ENCODE measurements at places on chromosomes 3 and 15.

- DNase-seq: no peak
These were observed 11.2 kb upstream of the FAM174B start for GRCh38 chr15:92666780-92667179.

- DNase-seq: no peak
These were observed 10.7 kb downstream of the CIB2 start for GRCh38 chr15:78120523-78120922.

DNA sequence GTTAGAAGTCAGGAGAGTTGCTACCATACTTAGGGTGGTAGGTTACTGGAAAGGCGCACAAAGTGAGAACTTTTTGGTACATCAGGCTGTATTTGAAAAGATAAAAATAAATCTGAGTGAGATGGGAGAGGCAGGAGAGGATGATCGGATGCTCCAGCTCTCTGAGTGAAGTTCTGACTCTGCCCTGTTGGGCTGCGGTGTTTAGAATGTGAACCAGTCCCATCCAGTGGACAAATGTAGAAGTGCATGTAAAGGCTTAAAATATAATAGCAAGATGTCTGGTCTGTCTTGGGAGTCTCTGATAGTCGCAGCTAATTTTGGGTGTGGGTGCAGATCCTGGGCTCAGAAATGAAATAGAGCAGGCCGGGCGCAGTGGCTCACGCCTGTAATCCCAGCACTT lies 30.4 kb downstream of the ACKR2 start:
- peak; percentile 67 for DNase-seq

- peak; percentile 47 for DNase-seq
These were observed 6.1 kb upstream of the SCAANT1 start for GRCh38 chr3:63918321-63918720.

DNA sequence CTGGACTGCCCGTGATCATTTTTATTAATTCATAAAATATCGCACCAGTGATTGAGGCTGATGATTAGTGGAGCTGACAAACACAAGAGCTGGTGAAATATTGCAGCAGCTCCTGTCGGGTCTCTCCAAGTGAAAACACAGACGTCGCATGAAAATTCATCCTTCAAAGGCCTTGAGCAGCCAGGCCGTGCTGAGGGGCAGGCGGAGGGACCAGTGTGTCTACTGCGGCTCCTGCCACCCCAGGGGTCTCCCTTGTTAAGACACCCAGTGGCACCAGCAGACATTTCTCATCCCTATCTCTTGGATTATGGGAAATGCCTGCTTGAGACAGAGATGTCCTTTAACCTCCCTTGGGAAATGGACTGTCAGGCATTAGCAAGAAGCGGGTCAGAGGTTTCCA lies 289.4 kb upstream of the TLE3 start:
- no peak for DNase-seq

DNA sequence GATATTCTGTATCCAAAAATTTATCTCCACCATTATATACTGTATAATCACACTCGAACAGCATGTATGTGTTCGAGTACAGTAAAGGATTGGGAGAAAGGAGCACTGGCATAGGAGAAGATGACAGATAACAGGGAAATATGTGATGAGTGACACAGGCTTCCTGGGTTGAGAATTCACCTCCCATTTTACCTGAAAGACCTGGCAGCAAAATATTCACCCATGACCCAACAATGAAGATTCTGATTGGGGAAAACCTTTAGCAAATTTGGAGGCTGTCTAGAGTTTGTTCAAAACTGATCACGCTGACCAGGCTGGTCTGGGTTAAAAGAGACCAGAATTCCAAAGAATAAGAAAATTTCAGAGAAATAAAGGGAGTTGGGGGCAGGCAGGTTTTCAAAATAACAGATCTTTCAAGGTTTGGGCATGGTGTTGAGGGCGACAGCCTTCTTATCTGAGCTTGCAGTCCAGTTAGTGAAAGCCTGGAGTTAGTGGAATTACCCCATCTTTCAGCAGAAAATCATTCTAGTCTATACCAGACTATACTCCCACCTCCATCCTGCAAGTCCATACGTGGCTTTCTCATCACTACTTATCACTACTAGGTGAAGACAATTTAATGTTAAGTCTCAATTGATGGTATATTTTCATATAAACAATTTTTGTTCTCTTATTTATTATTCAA lies 42.8 kb upstream of the RSL24D1 start:
- DNase-seq: no peak

DNA sequence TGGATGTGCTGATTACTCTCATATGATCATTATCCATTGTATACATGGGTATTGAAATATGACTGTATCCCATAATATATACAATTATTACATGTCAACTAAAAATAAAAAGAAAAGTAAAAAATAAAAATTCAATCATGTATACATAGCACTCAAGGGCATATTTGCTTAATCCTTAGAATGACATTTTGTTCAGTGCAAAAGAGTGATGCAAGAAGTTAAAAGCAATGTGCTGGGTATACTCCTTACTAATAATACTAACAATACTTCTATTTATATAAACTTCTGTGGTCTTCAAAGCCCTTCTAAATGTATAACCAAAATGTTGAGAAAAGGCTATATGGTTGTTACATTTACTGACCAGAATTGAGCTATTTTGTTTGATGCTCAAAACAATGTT lies 23.2 kb upstream of the TM4SF1 start:
- no peak for DNase-seq

GRCh38 chr3:196141052-196141865 lies 59.4 kb upstream of the TFRC start:
- DNase-seq: no peak

DNA sequence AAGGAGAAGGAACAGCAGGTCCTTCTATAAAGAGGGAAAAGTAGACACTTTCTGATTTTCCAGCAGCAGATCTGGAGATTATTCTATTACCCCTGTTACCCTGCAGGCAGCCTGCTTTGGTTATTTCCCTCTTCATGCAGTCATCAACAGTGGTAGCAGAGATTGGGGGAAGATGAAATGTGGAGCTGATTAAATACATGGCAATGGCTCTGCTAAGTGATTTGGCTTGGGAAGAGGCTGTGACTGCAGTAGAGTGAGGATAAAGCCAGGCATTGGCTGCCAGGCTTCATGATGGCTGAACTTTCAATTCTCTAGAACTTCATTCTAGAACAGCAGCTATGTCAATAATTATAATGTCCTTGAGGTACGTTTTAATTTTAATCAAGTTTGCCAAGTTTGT lies 29.1 kb downstream of the PTX3 start:
- no peak for DNase-seq

- DNase-seq: no peak
These were observed 56.7 kb upstream of the NUDT16 start for GRCh38 chr3:131324923-131325322.

GRCh38 chr3:130925628-130926027 lies 31.7 kb downstream of the ATP2C1 start:
- peak; percentile 16 for DNase-seq

DNA sequence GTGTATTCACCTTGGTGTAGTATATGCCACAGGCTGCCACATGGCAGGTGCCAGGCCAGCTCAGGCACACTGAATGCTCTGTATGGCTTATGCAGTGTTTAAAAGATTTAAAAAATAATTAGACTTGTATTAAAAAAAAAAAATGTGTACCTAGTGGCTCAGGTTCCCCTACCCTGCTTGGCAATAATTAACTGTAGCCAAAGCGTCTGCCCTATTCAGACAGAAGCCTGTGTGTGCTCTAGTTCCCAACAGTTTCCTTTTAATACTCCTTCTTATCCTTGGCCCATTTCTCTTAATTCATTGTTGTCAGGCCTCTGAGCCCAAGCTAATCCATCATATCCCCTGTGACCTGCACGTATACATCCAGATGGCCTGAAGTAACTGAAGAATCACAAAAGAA lies 752.2 kb upstream of the CFAP20DC start:
- no peak for DNase-seq

- DNase-seq: peak; percentile 41
These were observed 3.1 kb downstream of the KAT2B start for GRCh38 chr3:20043396-20043795.

DNA sequence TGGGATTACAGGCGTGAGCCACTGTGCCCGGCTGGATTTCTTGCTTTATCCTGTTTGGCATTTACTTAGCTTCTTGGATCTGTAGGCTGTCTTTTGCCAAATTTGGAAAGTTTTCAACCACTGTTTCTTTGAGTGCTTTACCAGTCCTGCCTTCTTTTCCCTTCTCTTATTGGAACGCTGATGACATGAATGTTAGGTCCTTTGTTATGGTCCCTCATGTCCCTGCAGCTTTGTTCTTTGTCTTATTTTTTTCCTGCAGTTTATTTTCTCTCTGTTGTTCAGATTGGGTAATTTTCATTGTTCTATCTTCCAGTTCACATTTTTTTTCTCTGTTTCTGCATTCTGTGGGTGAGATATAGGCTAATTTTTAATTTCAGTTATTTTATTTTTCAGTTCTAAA lies 25.0 kb downstream of the SH3GL3 start:
- DNase-seq: no peak

DNA sequence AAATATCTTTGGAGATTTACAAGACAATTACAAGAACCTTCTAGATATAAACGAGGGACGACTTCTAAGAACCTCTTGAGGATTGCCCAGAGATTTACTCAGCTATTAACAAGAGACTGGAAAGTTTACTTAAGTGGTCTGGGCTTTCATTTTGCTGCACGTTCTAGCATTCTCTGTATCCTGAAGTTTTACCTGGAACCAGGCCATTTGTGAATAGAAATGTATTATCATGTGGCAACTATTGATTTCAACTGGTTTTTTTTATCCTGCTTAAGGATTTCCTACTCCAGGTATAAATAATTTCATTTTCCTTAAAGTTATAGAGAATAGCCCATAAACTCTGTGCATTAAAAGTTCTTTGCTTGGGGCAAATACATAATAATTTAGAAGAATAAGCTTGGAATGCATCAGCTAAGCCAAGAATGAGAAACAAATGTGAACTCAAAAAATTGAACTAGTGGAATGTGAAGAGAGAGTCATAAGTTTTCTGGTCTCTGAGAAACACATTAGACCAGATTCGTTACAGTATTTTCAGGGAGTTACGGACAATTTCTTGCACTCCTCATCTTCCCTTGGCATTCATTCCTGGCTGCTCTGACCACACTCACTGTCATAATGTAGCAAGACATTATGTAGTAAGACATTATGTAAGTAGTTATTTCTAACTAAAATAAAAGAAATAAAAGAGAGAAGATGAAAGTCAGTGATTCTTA lies 1.3 kb downstream of the AQP9 start:
- DNase-seq: no peak

DNA sequence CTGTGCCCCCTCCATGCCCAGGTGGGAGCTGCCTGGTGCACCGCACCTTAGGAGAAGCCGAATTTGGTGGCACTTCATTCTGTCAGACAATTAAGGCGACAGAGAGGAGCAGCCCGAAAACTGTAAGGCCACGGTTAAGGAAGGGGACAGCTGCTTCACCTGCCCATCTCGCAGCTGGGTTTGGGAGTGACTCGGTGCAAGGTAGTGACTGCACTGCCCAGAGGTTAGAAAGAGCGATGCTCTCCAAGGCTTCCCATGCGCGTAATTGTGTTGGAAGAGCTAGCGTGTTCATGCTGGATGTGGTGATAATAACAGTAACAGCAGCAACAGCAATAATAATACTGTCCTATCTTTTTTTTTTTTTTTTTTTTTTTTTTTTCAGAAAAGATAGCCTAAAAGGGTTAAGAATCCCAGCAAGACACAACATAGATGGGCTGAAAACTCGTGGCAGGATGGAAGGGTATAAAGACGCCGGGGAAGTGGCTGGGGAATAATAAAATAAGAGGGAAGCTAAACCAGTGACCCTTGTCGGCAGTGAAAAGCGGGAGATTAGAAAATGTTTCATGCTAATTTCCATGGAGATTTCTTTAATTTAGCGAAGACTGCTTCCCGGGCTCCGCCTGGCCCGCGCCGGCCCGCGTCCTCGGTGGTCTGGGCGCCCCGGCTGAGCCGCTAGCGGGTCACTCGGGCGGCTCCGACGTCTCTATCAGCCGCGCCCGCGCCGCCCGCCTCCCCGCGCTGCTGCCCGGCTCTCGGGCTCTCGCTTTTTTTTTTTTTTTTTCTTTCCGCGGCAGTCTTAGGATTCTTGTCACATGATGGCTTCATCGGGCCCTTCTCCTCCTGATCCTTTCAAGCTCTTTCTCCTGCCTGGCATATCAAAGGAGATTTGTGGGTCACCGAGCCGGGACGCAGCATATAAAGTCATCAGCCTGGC lies 617.1 kb downstream of the NR2F2 start:
- no peak for DNase-seq

- DNase-seq: no peak
These were observed 123.0 kb downstream of the VGLL3 start for GRCh38 chr3:86867982-86868381.

GRCh38 chr15:88218557-88219221 lies 37.9 kb downstream of the NTRK3 start:
- no peak for DNase-seq

GRCh38 chr3:8576841-8577571 lies 67.6 kb downstream of the SSUH2 start:
- DNase-seq: no peak

DNA sequence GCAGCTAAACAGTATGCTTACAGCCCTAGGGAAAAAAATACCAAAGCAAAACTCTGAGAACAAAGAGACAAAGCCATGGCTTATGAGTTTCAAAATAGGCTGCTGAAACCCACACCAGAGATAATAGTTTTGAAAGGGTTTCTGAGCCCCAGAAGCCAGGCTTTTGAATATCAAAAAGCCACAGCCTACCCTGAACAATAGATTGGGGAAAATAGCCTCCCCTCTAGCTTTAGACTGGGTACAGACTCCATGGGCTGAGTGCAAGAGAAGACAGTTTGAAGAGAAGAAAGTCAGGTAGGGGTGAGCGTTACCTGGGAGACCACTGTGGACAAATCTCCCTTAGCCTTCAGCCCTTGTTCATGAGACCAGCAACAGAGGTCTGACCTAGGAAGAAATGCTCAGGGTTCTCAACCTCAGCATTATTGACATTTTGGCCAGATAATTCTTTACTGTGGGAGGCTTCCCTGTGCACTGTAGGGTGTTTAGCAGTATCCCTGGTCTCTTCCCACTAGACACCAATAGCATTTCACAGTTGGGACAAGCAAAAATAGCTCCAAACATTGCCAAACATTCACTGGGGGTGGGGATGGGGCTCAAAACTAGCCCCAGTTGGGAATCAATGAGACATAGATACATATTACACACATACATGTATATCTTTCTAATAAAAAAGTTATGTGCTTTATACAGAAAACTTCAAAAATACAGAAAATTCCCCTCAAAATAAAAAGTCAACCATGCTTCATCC lies 11.6 kb upstream of the TAFA4 start:
- no peak for DNase-seq

GRCh38 chr15:72197460-72198355 lies at the start of gene GRAMD2A:
Gene GRAMD2A (minus strand): TSS chr15:72197787.
- DNase-seq: peak; percentile 79

- no peak for DNase-seq
These were observed 4.3 kb downstream of the DNASE1L3 start for GRCh38 chr3:58206406-58207011.

GRCh38 chr3:181210275-181210674 lies 220.7 kb upstream of the DNAJC19 start:
- DNase-seq: no peak

GRCh38 chr3:140004271-140004670 lies 69.3 kb downstream of the CLSTN2 start:
- no peak for DNase-seq

DNA sequence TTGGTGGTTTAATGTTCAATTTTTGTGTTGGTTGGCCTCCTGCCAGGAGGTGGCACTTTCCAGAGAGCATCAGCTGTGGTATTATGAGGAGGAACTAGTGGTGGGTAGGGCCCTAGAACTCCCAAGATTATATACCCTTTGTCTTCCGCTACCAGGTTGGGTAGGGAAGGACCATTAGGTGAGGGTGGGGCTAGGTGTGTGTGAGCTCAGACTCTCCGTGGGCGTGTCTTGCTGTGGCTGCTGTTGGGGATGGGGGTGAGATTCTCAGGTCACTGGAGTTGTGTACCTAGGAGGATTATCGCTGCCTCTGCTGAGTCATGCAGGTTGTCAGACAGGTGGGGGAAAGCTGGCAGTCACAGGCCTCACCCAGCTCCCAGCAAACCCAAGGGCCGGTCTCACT lies 187.1 kb downstream of the DPH6 start:
- DNase-seq: no peak

Measured in hepatic stellate cell (primary cell).